ENCODE measurements at places on chromosomes 13 and 19. TPM values are rescaled to one million over a fixed set of nuclear protein-coding genes. Genes with fewer than 3 reads are reported as not detected.

ZNF560 gene
- 0.57 TPM for polyA plus RNA-seq

DNA sequence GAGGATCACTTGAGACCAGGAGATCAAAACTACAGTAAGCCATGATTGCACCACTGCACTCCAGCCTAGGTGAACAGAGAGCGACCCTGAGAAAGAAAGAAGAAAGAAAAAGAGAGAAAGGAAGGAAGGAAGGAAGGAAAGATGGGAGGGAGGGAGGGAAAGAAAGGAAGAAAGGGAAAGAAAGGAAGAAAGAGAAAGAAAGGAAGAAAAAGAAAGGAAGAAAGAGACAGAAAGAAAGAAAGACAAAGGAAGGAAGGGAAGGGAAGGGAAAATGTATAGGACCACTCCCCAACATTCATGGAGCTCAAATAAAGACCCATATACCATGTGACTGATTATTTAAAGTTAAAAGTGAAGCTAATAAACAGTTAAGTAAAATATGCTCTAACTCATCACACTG is 39.9 kb downstream of the SYDE1 start:
- DNase-seq = no peak

- DNase-seq = no peak
These were observed 423.5 kb upstream of the ATXN8OS start for GRCh38 chr13:69683921-69684686.

CD22 gene
- polyA plus RNA-seq = 43.9 TPM

DNA sequence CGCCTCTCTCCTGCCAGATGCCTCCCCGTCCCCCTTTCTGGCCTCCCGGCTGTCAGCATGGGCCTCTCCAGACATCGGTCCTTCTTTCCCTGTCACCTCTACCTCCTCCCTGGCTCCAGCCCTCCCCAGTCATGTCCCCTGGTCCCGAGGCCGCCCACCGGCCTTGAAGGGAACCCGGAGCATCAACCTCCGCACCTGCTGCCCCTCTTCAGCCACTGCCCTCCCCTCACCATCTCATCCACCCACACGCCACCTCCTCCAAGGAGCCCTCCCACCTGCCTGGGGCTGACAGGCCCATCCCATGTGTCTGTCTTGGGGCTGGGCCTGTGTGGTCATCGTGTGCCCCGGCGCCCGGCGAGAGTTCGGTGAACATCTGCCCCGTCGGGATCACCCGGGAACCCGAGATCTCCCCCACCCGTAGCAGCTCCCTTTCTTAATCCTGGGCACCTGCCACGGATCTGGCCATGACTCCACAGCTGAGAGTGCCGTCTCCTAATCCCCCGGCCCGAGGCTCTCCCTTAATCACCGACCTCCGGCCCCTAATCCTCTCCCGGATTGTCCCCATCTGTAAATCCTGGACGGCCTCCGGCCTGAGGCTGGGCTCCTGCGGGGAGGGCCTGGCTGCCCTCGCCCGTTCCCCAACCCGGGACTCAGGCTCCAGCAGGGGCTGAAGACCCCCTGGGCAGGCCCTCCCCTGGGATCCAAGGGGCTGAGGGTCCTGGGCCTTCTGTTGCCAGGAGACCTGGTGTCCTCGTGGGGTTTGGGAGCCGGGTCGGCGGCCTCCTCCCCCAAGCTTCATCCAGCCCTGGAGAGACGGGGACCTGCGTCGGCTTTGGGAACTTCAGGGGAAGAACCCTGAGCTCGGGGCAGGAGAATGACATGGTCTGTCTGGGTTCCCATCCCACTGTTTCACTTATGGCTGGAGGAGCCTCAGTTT is 5.9 kb downstream of the HCN2 start:
- no peak for DNase-seq

GRCh38 chr19:900043-900301 is 6.7 kb downstream of the RNU6-9 start:
- DNase-seq = no peak

GRCh38 chr13:91594061-91594460 is 195.6 kb downstream of the GPC5 start:
- DNase-seq = no peak

DNA sequence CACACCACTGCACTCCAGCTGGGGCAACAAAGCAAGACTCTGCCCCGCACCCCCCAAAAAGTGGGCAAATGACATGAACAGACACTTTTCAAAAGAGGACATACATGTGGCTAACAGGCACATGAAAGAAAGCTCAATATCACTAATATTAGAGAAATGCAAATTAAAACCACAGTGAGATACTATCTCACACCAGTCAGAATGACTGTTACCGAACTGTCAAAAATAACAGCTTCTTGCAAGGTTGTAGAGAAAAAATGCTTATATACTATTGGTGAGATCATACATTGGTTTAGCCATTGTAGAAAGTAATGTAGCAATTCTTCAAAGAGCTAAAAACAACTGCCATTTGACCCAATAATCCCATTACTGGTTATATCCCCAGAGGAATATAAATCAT is 99.5 kb upstream of the SPATA13 start:
- DNase-seq = no peak

Data from left renal pelvis (tissue), 4 donors.